ENCODE measurements at places on chromosomes 4 and X. TPM values are rescaled to one million over a fixed set of nuclear protein-coding genes. Genes with fewer than 3 reads are reported as not detected.

GRCh38 chrX:36314303-36314702, 394.8 kb downstream of the CFAP47 start:
- H3K27me3 ChIP-seq, result no peaks in the 10 kb centered on the region
- no peak for DNase-seq
- H3K27ac ChIP-seq, result no peak overlapping the region
- H3K4me1 ChIP-seq, result no peaks in the 10 kb centered on the region
- H3K36me3 ChIP-seq, result no peaks in the 10 kb centered on the region

DNA sequence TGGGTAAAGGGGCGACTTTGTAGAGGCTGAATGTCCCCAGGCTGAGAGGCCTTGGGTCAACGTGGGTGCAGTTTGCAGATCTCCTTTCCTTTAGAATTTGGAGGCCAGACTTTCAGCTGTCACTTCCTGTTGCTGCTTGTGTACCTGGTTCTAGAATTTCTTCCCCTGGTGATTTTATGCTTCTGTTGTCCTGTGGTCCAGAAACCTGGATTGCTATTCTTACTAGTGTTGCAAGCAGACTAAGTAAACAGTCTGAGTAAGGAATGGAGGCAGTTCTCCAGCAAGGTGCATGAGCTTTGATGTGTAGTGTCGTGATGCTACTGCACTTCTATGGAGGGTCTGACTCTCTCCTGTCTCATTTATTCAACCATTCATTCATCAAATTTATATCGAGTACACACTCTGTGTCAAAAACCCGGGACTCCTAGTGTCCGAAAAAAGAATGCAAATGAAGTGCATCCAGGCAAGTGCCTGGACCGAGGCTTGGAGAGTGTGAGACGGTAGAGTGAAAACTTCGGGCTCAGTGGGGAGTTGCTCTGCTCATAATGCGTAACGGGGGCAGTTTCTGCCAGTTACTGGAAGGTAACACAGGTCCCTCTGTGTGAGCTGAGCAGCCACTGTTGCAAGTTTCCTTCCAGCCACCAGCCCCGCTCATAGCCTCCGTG, 83.3 kb downstream of the SORCS2 start:
- H3K4me1 ChIP-seq, result no peaks in the 10 kb centered on the region
- no peak for DNase-seq
- no peaks in the 10 kb centered on the region for H3K27me3 ChIP-seq
- no peaks in the 10 kb centered on the region for H3K36me3 ChIP-seq
- no peak overlapping the region for H3K27ac ChIP-seq
- H3K4me3 ChIP-seq, result no peak overlapping the region

GRCh38 chr4:89204624-89205023, 93.3 kb downstream of the TIGD2 start:
- no peak for DNase-seq
- no peak overlapping the region for H3K27ac ChIP-seq
- H3K4me1 ChIP-seq, result no peaks in the 10 kb centered on the region
- H3K27me3 ChIP-seq, result no peaks in the 10 kb centered on the region
- no peaks in the 10 kb centered on the region for H3K36me3 ChIP-seq
- H3K4me3 ChIP-seq, result no peak overlapping the region

DNA sequence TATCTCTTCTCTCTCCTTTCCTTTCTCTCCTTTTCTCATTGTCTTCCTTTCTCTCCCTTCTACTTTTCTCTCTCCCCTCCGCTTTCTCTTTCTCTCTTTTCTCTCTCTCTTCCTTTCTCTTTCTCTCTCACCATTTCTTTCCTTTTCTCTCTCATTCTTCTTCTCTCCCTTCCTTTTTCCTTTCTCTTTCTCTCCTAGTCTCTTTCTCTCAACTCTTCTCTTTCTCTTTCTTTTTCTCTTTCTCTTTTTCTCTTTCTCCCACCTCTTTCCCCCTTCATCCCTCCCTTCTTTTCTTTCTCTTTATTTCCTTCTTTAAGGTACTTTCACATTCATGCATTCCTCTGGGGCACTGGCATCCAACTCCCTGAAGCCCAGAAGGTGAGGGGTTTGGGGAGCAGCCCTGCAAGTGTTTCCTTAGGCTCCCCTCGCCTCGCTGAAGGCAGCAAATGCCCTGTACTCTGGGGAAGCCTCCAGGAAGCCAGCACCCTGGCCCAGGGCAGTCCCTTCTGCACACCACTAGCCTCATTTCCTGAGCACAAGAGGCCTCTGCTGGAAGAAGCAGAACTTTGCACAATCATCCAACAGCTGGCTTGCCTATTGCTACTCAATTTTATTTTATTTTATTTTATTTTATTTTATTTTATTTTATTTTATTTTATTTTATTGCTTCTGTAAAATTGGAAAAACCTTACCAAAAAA, 124.2 kb downstream of the NFKB1 start:
- no peak overlapping the region for H3K27ac ChIP-seq
- H3K4me1 ChIP-seq, result peaks cover 5% of the 10 kb centered on the region
- H3K36me3 ChIP-seq, result no peaks in the 10 kb centered on the region
- no peak overlapping the region for H3K4me3 ChIP-seq
- no peaks in the 10 kb centered on the region for H3K27me3 ChIP-seq

GRCh38 chr4:75058486-75058885, 125.6 kb downstream of the PARM1 start:
- H3K36me3 ChIP-seq, result no peaks in the 10 kb centered on the region
- no peak for DNase-seq
- no peaks in the 10 kb centered on the region for H3K4me1 ChIP-seq
- H3K4me3 ChIP-seq, result no peak overlapping the region
- no peaks in the 10 kb centered on the region for H3K27me3 ChIP-seq
- H3K27ac ChIP-seq, result no peak overlapping the region

CFAP99 gene
- 2.0 TPM for polyA plus RNA-seq

Measured in left lung (tissue), 14 donors.